ENCODE measurements at places on chromosomes 11 and 22.

DNA sequence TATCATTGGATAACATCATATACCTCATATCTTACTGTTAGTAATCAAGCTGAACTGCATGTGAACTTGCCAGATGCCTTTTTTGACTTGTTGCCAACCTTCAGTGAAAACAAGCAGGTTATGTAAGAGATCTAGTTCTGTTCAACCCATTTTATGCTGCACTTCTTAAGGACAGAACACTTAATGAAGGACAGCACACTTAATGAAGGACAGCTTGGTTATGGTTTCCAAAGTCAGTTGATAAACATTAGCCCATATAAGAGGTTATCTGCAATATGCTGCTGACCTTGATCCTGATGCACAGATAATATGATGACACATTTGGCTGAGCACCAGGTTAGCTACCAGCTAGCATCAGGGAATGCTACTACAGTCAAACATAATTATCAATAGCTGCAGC is 358.7 kb upstream of the PDGFD start:
- DNase-seq, result no peak

DNA sequence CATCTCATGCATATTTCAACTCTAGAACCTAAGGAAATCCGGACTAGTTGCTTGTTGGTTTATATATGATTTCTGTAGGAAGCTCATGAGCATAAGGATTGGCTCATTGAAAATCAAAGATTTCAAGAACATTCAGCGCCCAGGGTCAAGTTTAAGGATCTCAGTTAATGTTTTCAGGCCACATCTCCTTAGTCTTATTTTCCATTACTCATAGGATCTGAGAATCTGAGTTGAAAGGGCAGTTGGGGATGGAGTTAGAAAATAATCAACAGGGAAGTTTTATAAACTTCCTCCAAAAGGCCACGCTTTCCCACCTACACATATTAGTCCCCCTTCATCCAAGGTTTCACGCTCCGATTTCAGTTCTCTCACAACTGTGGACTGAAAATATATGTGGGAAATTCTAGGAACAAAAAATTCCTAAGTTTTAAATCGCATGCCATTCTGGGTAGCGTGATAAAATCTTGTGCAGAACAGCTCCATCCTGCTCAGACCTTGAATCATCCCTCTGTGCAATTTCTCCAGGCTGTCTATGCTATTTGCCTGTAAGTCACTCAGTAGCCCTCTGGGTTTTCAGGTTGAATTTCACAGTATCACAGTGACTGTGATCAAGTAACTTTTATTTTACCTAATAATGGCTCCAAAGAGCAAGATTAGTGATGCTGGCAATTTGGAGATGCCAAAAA is 160.2 kb downstream of the KIRREL3 start:
- no peak for DNase-seq

DNA sequence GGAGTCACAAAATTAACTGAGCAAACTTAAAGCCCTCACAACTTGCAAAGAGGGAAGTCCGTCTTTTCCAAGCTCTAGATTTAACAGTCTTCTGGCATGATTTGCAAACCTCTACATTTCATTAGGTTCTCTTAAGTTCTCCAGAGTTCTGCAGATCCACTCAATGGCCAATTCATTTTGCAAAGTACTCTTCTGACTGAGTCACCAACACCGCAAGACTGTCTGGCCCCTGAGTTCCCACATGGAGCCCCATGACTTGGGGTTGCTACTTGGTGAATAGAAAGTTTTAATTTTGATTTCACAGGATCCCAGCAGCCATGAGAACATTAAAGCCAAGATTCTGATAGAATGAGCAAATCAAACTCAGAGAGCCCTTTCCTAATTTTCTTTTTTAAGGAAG is 134.5 kb downstream of the PLEKHA7 start:
- DNase-seq, result no peak

GRCh38 chr22:48581205-48581766 is 1246.4 kb downstream of the BRD1 start:
- no peak for DNase-seq

- no peak for DNase-seq
Observed at GRCh38 chr11:416757-417621, 2.2 kb upstream of the SIGIRR start.

All from globus pallidus (tissue), 1 donor.